ENCODE measurements at places on chromosomes 3 and 15.

DNA sequence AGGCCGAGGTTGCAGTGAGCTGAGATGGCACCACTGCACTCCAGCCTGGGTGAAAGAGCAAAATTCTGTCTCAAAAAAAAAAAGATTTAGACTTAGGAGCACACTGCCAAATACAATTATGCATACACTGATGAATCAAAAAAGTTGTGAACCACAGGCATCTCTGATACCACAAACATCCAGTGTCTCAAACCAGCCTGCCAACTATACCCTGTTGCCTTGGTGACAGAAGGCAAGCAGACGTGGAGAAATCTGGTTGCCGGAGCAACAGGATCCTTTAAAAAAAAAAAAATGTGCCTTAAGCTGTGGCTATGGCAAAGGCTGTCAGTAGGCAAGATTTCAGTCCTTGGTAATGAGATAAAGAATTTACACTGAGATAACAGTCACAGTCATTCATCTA is 202.3 kb downstream of the NEK10 start:
- peak; percentile 99 for DNase-seq

- DNase-seq: no peak
Observed at GRCh38 chr3:46705022-46705530, 3.9 kb downstream of the TMIE start.

- DNase-seq: no peak
Observed at GRCh38 chr15:63602595-63602994, 5.4 kb downstream of the FBXL22 start.

DNA sequence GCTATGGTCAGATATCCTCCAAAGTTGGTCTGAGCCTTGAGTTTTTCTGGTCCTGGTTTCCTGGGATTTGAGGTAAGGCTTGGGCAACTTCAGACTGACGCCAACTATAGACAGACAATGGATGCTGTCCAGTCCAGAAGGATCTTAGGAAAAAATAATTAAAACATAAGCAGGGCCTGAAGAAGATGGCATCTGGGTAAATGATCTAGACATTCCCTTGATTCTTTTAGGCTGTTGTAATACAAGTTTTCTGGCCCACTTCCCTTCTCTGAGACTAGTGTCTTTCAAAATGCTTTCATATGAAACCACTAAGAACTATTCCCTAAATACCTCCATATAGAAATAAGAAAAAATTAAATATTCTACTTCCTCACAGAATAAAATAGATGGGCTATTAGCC is 47.7 kb upstream of the PLXND1 start:
- peak; percentile 79 for DNase-seq

DNA sequence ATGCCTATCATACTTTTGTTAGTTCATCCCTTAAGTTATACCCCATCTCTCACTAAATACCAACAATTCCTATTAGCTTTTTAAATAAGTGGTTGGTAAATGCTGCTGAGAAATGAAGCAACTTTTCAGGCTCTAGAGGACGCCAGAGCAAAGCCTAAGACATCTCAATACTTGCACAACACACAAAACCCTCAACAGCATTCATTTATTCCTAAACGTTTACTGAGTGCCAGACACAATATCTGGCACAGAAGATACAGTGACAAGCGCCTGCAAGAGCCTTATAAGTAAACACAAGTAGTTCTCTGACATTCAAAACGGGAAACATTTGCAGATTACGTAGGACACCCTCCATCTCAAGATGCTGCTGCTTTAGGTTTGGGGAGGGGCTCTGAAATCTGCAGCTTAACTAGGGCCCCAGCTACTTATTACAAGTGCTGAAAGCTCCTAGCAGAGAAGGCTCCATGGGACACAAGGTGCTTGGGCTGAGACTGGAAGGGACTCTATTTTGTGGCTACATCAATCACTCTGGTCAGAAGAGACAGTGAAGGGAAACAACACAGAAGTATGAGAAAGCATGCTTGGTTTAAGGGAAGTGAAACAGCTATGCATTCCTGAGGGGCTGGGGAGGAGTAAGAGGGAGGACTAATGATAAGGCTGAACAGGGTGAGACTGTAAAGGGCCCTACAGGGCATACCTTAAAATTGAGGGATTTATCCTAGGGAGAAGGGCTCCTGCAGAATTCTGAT is 311.3 kb downstream of the PLCL2 start:
- no peak for DNase-seq

DNA sequence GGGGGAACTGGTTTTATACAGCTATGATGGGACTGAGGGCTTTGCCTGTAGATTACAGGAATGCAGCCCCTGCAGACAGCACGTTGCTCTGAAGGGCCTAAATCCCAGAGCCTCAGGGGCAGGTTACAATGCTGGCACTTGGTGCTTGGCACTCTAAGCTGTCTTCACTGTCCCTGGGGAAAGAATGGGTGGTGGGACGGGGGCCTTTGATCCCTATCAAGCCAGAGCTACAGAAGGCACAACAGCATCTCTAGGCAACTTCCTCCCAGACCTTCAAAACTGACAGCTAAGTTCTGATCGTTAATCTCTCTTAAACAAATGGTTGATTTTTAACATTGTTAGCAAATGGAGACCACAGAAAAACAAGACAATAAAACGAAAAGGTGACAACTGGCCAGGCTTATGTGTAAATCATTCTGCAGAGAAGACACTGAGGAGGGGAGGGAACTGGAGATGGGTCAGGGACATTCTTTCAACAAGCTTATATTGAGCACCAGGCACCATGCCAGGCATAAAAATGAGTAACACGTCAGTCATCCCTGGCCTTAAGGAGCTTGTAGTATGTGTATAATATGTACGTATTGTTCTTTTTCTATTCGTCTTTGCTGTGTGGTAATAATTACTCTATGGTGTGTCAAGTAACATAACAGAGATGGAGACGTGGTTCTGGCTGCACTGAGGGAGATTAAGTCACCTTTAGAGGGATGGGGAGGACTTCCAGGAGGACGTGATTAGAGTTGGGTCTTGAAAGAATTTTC is 49.1 kb downstream of the CA12 start:
- peak; percentile 51 for DNase-seq

Measured in GM04503 (cell line).